ENCODE measurements at places on chromosomes 1 and 21. TPM values are rescaled to one million over a fixed set of nuclear protein-coding genes. Genes with fewer than 3 reads are reported as not detected.

DNA sequence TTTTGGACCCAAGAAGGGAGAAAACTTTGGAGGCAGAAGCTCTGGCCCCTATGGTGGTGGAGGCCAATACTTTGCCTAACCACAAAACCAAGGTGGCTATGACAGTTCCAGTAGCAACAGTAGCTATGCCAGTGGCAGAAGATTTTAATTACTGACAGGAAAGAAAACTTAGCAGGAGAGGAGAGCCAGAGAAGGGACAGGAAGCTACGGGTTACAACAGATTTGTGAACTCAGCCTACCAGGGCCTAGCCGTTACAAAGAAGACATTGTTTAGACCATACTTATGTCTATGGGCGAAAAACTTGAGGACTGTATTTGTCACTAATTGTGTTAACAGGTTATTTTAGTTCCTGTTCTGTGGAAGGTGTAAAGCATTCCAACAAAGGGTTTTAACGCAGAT, 10.4 kb upstream of the ACOT11 start:
- no peak for DNase-seq

GRCh38 chr1:44842862-44843655, at the start of gene PTCH2:
PTCH2 (minus strand) TSS chr1:44843253; CDS start chr1:44842932, 321 bp downstream.
- DNase-seq = no peak

GRCh38 chr1:103435443-103435842, 90.1 kb upstream of the RNPC3 start:
- DNase-seq = no peak

- DNase-seq = no peak
These were observed 58.6 kb upstream of the PLXNA2 start for GRCh38 chr1:208302699-208303238.

- no peak for DNase-seq
These were observed 185.1 kb downstream of the TM2D1 start for GRCh38 chr1:61539720-61540462.

- DNase-seq = no peak
These were observed 193.8 kb downstream of the HS2ST1 start for GRCh38 chr1:87108228-87108627.

The ANGPTL1 gene
- total RNA-seq = not detected

The RRP1 gene
- 28.1 TPM for total RNA-seq
